ENCODE measurements at places on chromosomes 11 and 22.

DNA sequence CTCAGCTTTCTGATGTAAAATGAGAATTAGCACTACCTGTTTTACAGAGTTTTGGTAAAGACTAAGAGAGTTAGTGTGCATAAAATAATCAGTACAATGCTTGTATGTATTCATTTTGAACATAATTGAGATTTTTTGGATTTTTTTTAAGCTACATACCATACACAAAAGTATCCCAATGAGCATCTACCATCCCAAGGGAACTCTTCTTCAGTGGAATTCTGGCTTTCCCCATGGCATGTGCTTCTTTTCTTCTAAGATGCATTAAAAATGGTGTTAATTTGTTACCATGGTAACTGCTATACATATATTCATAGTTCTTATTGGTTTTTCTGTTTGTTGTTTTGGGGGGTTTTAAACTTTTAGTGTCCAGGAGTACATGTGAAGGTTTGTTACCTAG, 17.7 kb downstream of the OR8D1 start:
- no peak for DNase-seq

GRCh38 chr11:62607714-62608113, 4.9 kb downstream of the EML3 start:
- DNase-seq: no peak

DNA sequence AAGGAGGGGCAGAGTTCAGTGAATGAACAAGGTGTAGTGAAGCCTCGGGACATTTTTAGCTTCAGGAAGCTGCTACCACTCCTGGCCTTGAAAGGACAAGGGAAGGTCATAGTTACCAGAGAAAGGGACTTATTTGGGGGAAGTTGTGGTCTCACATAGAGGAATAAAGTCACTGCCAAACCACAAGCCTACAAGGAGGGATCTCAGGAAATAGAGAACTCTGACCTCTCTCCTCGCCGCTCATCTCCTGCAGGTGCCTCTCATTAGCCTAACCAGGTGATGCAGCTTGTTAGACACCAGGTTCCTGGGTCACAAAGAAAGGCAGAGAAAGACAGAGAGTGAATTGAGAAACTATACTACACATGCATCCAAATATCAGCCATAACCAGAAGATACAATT, 14.3 kb upstream of the TOLLIP start:
- no peak for DNase-seq

GRCh38 chr11:84264066-84264465, 977.9 kb upstream of the CCDC90B start:
- no peak for DNase-seq

DNA sequence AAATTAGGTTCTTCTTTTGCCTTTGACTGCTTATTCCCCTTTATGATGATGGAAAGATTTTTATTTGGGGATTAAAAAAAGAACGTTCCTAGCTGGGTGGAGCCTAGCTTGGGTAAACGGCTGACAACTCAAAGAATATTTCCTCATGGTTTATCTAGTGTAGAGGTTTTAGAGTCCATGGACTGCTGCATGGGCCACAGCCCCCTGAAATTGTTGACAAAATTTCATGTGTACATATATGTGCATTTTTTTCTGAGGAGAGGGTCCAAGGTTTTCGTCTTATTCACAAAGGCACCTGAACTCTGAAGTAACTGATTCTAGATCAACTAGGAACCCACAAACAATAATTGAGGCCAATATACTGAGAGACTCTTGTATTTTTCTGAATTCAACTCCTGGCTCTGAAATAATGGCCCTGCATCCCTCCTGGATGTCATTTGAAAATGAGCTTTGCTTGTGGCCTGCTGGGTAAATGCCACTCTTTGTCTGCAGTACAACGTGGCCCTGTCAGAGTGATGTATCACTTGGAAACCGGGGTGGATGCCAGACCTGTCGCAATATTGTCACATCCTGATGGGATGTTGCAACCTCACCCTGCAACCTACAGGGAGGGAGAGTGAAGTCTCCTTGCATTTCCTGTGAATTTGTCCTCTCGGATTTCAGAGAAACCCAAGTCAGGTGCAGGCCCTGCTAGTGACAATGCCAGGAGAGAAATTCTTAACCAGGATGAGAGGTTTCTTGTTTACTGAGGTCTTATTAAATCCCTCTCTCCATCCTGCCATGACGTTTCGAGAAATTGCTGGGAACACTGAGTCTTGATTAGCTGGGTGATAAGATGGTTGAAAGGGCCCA, 33.8 kb downstream of the EHF start:
- DNase-seq: no peak

GRCh38 chr11:64996710-64997380, at the start of gene BATF2:
BATF2 (minus strand) TSS chr11:64996971; CDS start chr11:64996914, 57 bp downstream.
- DNase-seq: no peak

- DNase-seq: no peak
Observed at GRCh38 chr11:128474036-128474874, 113.1 kb downstream of the ETS1 start.

- DNase-seq: no peak
Observed at GRCh38 chr11:44671234-44671633, 55.5 kb upstream of the TSPAN18 start.

GRCh38 chr11:106173291-106173690, 95.8 kb downstream of the AASDHPPT start:
- no peak for DNase-seq

- no peak for DNase-seq
Observed at GRCh38 chr11:74212533-74212932, 41.4 kb downstream of the PPME1 start.

DNA sequence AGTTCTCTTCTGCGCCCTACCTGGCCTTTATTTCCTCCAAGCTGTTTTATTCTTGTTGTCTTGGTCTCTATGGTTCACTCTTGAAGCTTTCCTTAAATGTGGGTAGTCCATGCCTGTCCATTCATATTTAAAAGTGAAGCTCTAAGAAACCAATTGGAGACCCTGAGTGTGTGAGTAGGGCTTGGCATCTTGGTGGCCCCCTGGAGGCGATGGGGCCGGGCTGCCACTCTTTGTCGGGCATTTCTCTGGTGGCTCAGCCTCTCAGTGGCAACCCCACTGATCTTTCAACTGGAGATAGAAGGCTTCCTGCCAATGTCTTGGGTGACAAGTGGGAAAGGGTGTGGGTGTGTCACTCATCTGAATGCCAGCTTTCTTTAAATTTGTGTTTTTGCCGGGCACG, 9.1 kb downstream of the TRPT1 start:
- DNase-seq: no peak

GRCh38 chr22:37661160-37661924, 2.8 kb downstream of the PDXP start:
- DNase-seq: no peak

- no peak for DNase-seq
Observed at GRCh38 chr11:2689651-2690575, 9.9 kb downstream of the KCNQ1OT1 start.

GRCh38 chr22:50272044-50272802, 2.0 kb upstream of the MAPK11 start:
- no peak for DNase-seq

GRCh38 chr11:62140304-62141110, 16.7 kb downstream of the INCENP start:
- no peak for DNase-seq

GRCh38 chr11:61746442-61747191, 5.8 kb upstream of the MYRF start:
- no peak for DNase-seq

- DNase-seq: no peak
Observed at GRCh38 chr11:10982704-10983510, 125.1 kb upstream of the ZBED5 start.

DNA sequence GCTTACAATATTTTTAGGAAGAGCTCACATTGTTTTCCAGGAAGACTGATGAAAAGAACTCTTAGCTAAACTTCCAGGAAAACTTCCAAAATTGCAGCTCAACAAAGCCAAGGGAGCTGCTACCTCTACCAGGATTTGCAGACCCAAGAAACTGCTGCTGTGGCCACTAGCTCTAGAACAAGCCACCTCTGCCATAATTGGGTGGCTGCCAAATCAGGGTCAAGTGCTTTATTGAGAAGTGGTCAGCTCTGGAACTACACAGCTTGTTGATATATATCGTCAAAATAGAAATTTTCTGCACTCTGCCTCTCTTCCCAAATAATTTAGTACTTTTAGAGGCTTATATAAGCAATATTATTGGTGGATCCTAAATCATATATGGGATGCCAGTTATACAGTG, 371.8 kb upstream of the CHORDC1 start:
- DNase-seq: no peak

- no peak for DNase-seq
Observed at GRCh38 chr11:8289492-8289918, 25.8 kb upstream of the LMO1 start.

Measured in stimulated activated CD4-positive, alpha-beta T cell treated with anti-CD3 and anti-CD28 coated beads, TNF-alpha, amount 100 ng/mL, for 24 hours (primary cell).